ENCODE measurements at places on chromosomes 2 and 18.

- no peak for DNase-seq
These were observed 617.0 kb downstream of the LRP1B start for GRCh38 chr2:141513853-141514252.

DNA sequence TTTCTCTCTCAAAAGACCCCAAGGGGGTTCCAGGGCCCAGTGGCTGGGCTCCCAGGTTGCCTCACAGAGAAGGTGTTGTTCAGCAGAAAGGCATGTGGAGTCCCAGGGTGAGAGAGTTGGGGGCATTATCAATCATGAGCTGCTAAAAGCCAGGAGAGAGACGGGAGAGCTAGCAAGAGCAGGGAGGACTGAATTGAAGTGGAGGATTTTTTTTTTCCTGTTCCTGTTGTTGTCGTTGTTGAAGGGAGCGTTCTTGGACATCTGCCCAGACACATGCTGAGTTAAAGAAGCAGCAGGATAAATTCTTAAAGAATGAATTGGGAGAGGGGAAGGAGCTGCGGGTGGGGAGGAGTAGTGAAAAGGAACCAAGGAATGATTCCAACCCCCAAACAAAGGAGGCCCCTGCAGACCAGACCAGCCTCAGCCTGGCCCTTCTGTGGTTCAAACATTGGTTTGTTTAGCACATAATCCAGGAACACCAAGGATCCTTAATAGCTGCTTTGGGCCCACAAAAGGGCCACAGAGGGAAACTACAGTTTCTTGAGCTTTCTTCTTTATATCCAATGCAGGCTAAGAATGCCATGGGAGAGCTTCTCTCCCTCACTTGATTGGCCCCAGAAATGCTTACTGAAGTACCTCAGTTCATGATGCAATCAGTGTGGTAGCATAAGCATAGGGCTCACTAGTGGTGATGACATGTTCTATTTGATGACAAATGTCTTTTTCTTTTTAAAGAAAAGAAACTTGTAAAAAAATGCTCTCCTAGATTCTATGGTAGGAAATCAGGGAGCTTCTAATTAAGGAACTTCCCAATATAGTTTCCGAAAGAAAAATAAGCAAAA is 146.0 kb downstream of the SETBP1 start:
- peak; percentile 85 for DNase-seq

DNA sequence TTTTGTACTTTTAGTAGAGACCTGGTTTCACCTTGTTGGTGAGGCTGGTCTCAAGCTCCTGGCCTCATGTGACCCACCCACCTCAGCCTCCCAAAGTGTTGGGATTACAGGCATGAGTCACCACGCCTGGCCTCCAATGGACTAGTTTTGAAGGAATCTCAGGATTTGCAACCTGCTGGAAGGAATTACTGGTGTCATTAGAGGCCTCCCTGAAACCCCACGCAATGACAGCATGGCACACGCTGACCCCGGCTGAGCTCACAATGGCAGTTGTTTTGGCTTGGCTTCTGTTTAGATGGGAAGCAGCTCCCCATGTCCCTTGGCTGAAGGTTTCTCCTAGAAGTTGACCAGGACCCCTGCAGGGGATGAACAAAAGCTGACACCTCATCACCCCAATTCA is 23.1 kb upstream of the COPS8 start:
- DNase-seq, result no peak

GRCh38 chr2:160934991-160935390 is 225.2 kb upstream of the TANK start:
- DNase-seq, result no peak

GRCh38 chr2:121804340-121804739 is 48.9 kb downstream of the TSN start:
- DNase-seq, result peak; percentile 41

GRCh38 chr2:10260130-10260529 is 42.6 kb upstream of the HPCAL1 start:
- peak; percentile 9 for DNase-seq

DNA sequence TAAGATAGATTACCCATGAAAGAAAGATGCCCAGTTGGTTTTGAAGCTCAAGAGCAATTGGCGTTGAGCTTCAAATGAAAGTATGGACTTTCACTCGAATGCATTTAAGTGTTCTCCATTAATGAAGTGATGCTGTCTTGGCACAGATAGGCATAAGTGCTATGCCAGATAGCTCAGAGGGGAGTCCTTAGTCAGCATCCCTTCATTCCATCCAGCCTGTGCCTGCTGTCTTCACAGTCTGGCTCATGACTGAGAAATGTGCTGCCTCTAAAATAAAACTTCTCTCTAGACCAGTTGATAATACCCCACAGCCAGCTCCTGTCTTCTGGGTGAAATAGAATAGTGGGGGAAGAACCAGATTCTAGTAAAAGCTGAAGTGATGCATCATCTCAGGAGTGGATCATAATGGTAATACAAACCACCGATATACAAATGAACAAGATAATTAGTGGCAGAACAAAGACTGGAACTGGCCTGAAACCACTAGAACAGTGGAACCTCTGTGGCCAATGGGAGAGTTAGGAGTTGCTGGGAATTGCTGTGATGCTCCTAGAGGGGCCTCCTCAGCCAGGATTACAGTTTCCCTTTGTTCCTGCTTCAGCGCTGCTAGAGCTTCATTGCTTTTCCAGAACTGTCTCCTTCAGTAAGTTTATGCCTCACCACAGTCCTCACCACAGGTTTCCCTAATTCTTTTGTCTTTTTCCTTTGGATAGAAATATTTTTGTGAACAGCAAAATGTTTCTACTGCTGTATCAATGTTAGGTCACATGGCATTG is 359.3 kb downstream of the KIAA1328 start:
- DNase-seq, result no peak

- peak; percentile 49 for DNase-seq
These were observed 12.8 kb upstream of the GBX2 start for GRCh38 chr2:236180831-236181453.

DNA sequence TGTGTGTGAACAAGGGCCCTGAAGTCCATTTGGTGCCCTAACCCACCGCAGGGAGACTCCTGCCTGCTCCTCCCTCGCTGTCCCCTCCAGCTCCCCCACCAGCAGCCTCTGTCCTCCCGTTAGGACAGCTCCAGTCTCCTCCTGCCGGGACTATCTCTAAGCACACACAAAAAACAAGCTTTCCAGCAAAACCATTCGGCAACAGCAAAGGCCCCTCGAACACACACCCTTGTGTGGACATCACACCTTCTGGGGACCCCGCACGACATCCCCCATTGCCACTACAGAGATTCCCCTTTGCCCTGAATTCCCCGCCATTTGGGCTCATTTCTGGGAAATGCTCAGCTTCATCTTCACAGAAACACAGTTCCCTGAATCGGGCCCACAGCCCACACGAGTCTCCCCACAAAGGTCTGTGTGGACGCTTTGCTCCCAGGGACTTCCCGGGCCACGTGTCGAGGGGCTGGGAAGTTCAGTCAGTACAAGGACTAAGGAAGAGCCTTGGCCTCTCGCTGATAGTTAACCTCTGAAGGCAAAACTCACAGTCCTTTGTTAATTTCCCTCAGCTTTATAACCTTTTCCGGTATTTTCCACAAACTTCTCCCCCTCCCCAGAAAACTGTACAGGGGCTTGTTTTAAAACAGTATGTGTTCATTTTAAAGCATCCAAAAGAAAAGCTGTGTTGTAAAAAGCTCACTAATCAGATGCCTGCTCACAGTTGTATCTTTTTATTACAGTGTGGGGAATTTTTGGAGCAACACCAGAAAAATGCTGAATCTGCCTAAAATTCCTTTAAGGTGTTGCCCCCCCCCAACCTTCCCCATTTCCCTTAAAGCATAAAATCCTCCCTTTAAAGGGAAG is 25.9 kb downstream of the SMAD7 start:
- peak; percentile 26 for DNase-seq

DNA sequence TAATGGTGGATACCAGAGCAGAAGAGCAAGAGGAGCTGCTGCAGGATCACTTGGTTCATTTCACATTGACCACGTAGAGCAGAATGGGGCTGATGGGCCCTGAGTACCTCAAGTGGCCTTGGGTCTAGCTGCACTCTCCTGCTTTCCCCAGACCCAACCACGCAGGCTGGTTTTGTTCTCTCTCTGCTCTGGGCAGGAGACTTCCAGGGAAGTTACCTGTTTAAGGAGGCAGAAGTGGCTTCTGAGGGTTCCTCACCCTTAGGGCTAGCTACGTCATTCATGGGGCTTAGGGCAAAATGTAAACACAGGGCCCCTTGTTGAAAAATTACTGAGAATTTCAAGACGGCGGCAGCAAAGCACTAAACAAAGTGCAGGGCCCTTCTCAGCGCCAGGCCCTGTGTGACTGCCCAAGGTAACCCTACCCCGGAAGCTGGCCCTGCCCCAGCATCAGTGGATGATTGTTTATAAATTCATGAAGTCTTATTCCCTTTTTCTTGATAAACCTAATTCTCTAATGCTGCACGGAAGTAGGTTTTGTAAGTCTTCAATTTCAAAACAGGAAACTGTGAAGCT is 75.9 kb downstream of the TMEM182 start:
- no peak for DNase-seq

DNA sequence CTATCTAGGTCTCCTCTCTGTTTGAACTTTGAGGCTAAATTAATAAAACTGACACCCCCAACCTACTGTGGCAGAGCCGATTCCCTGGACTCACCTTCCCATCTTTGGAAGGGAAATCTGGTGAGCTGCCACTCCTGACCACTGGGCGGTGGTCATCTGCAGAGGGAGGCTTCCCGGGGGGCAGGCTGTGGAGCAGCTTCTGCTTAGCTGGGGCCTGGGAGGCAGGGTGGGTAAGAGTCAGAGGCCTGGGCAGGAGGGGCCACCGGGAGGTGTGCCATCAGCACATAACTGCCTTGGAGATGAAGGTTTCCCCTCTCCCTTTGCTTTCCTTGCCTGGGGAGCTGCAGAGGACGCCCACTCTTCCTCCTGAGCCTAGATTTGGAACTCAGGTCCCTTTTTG is 2.3 kb upstream of the NPPC start:
- DNase-seq, result no peak

- no peak for DNase-seq
These were observed 180.9 kb upstream of the GALNT5 start for GRCh38 chr2:157076526-157077161.

DNA sequence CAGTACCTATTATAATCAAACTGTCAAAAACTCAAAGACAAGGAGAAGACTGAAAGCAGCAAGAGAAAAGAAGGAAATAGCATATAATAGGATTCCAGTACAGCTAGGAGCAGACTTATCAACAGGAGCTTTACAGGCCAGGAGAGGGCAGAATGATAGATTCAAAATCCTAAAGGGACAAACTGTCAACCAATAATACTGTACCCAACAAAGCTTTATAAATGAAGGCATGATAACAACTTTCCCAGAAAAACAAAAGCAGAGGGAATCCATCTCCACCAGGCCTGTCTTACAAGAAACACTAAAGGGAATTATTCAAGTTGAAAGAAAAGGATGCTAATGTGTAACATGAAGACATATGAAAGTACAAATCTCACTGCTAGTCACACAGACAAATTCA is 42.0 kb downstream of the PDE1A start:
- DNase-seq, result no peak

DNA sequence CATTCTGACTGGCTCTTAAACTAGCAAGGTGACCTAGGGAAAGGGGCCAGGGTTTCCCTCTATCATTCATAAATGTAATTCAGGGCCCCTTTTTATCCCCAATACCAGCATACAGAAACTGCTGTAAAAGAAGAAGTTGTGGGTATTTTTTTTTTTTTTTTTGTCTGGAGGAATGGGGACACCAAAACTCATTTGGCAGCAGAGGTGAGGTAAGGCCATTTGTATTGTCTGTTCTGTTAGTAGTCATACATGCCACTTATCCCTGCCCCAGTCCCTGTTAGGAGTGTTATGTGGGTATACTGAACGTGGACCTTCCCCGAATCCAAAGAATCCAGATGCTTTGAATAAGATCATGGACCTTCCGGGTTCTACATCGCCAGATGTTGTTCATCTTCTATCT is 1.7 kb downstream of the SEPTIN2 start:
- no peak for DNase-seq

- no peak for DNase-seq
These were observed 537.6 kb upstream of the CDH2 start for GRCh38 chr18:28714498-28714897.

DNA sequence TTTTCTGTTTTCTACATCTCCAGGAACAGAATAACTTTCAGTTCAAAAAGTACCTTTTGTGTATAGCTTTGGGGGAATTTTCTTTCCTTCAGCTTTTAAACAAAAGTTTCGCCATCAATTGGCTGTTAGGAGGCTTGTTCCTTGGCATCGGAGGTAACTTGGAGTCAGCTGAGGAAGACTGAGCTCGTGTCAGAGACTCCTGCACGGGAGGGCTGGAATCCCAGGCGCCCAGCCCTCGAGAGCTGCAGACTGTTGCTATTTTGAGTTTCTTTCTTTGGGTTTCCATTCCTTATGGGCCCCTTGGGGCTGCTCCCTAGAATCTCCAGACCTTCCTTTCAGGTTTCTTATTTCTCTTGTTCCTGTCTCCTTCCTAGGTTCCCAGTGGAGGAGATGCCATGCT is 8.1 kb downstream of the EMILIN2 start:
- DNase-seq, result peak; percentile 51

GRCh38 chr2:61255580-61256437 is 93.8 kb downstream of the C2orf74 start:
- no peak for DNase-seq

DNA sequence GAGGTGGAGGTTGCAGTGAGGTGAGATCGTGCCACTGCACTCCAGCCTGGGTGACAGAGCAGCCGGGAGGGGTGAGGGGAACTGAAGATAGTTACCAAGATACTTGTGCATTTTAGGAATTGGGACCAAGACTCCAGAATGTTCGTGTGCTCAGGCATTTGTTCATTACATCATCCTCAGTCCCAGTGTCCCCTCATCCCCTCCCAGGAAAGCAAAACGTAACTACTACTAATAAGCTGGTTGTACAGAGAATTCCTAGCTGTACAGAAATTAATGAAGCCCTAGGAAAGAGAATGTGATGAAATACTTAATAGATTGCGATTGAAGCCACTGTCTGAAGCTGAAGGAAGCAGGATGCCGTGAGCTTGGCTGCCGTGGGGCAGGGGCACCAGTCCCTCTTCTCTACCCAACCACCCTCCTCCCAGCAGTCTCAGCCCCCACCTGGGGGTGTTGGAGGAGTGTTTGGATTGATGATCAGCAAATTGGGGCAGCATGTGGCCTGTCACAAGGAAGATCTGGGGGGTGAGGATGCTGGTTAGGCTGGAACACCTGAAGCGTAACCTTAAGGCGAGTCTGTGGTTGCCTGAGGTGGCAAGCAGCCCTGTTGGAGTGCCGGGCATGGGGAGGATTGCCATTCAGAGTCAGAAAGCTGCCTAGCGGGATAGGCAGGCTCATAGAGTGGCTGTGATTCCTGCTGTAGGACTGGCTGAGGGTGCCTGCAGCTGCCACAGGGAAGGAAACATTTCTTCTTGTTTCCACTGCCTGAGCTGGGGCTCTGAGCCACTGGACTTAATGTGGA is 140.9 kb downstream of the SH3RF3 start:
- no peak for DNase-seq

GRCh38 chr2:62471816-62472215 is 34.2 kb downstream of the TMEM17 start:
- DNase-seq, result peak; percentile 86

GRCh38 chr18:44778788-44779187 is 98.1 kb downstream of the SETBP1 start:
- no peak for DNase-seq

DNA sequence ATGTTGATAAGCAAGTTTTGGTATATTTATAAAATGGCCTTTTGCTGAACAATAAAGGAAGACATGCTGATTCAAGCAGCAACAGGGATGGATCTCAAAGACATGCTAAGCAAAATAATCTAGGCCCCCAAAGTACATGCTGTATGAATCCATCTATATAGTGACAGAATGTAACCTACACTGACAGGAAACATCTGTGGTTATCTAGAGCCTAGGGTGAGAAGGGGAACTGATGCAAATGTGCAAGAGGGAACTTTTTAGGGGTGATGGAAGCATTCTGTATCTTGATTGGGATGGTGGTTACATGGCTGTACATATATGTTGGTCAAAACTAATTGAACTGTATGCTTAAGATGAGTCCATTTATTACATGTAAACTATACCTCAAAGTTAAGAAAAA is 24.2 kb downstream of the CNRIP1 start:
- DNase-seq, result no peak

Data from right hindlimb (tissue), 1 donor.